NCI-H524 treated with DMSO at 0.1 percent for 48 hours (cell line): ENCODE measurements at places on chromosomes 1 and 21.

- DNase-seq = no peak
These were observed 87.0 kb upstream of the BTG3 start for GRCh38 chr21:17699524-17700189.

GRCh38 chr1:41713557-41714327, 205.0 kb downstream of the HIVEP3 start:
- DNase-seq = peak; percentile 29

DNA sequence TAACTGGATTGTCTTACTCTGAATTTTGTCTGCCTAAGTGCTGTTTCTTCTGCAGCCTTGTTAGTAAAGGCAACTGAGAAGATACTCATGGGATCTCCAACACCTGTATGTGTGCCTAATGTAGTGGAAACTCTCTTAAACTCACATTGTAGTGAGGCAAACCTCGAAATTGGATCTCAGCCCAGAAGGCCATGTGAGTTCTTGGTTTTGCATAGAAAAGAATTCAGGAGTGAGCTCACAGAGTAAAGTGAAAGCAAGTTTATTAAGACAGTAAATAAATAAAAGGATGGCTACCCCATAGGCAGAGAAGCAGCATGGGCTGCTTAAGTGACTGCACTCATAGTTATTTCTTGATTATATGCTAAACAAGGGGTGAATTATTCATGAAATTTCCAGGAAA, 1344.7 kb downstream of the NCAM2 start:
- no peak for DNase-seq

DNA sequence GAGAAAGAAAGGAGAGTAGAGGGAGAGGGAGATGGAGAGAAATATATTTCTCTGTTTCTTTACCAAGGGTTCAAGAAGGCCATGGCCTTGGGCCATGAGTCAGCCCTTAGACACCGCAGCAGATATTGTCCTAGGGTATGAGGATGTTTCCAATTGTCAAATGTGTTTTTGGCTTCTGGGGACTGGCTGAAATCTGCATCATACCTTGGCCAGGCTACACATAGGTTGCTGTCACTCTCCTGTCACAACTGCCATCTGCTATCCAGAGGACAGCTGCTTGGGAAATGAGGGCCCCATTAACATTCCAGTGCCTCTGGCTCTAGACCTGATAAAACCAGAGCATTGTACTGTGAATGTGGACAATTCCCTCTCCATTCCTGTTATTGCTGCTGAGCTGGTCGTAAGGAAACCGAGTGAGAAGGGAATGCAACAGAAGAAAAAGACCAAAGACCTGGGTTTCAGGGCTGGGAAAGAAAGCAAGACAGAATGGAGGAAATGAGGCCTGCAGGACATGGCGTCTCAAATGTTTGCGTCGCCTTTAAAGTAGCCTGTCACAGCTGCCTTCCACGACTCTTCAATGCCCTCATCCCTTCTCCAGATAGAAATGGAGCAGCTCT, 8.8 kb upstream of the PIGC start:
- DNase-seq = no peak

DNA sequence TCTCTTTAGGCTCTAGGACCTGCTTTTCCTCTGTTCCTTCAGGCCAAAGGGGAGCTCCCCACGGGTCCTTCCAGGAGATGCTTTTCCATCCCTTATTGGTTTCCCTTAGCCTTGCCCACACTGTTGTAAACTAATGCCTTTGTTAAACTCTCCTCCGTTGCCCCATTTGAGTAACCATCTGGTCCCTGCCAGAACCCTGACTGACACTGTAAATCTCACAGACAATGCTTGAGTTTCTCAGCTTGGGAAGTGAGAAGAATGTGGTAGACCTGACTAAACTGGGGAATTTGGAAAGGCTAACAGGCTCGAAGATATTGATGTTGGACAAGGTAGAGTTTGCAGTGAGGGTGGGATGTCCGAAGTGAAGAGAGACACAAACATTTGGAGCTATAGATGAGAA, 11.4 kb downstream of the AKNAD1 start:
- no peak for DNase-seq

GRCh38 chr21:31733551-31734149, 1.7 kb upstream of the SCAF4 start:
- DNase-seq = no peak

GRCh38 chr1:73800376-73800775, 397.6 kb downstream of the LRRIQ3 start:
- no peak for DNase-seq

GRCh38 chr21:14243461-14243860, 27.5 kb downstream of the RBM11 start:
- no peak for DNase-seq

DNA sequence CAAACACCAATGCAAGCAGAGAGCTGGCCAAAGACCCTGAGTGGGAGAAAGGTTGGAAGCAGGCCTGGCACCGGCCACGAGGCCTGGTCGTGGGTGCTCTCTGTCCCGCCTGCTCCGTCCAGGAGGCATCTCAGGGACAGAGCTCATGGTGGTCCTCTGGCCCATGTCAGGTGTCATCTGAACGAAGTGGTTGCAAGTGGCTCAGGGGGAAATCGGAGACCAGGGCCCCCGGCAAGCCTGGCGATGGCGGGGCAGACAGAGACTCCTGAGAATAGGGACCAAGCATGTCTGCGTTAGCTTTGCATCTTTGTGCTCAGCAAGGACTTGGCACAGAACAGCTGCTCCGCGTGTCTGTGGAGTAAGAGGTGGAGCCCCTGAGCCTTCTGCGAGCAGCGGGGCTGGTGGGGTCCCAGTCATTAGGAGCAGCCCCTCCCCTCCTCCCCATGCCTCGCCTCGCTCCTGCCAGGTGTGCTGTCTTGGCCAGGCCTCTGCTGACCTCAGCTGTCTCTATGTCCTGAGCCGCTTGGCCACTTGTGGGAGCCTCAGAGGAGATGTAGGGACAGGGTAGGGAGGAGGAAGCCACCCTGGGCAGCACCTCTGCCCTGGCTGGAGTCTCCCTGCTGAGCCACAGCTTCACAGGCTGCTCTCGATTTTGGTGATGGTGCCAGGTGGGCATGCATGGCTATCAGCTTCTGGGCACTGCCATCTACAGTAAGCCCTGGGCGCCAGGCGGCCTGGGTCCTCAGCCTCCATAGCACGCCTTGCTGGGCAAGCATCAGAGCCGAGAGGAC, 362.9 kb upstream of the VAMP3 start:
- DNase-seq = no peak

DNA sequence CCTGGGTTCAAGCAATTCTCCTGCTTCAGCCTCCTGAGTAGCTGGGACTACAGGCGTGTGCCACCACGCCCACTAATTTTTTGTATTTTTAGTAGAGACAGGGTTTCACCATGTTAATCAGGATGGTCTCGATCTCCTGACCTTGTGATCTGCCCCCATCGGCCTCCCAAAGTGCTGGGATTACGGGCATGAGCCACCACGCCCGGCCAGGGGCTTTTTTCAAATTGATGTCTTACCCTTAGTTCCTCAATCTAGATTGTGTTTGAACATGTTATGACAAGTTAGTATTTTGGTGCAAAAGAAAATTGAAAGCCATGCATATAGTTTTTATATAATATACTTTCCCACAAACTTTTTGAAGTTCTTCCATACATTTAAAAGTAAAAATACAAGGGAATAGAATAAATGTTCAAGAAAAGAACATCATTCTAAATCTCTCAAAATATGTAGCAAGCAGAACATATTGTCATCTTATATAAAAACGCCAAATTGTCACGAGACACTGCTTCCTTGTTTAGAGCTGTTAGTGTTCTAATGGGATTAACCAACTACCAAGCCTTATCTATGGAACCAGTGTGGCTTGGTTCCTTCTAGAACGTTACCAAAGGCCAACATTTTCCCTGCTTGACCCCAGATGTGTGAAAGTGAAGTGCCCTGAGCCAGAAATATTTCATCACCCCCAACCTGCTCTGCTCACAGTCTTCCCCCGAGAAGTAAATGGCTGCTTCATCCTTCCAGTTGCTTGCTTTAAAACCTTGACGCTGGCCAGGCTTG, 9.5 kb upstream of the PLEKHM2 start:
- DNase-seq = no peak

DNA sequence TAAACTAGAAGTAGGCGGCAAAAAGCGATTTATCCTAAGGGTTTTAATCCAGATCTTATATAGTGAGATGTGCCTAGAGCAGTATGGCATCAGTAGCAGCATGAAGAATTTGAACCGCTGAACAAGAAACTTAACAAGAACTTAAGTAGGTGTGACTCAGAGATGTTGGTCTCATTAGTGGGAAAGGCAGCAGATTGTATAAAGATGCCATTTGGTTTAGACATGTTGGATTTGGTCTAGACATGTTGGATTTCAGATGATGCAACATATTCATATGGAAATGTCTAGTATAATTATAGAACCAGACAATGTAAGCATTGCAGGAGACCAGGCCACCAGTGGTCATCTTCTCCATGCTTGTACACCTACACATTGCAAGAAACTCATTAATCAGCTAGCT, 42.1 kb upstream of the ZP4 start:
- DNase-seq = no peak

DNA sequence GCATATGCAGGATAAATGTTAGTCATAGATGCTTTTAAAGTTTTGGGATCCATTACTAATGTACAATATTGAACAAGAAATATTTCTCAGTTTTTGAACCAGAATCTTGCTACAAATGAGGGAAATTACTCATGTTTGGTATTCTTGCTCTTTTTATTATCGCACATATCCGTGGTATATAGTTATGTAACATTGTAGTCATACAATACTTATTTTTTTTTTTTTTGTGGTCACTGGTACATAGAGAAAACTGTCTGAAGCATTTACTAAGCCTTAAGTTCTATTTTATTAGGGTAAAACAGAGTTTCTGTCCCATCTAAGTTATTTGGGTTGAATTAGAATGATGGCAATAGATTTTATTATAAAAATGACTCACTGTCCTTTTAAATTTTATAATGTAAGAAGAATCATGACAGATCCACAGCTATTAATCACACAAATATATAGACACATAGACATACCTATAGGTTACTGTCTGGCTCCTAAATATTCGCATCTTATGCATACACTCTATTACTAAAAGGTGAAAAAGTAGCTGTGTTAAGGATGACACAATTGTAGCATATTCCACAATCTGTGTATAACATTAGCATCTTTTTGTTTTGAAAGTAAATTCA, 18.0 kb upstream of the PRKAA2 start:
- no peak for DNase-seq

- DNase-seq = no peak
These were observed 19.1 kb downstream of the OPTC start for GRCh38 chr1:203512848-203513584.

- peak; percentile 25 for DNase-seq
These were observed 3.6 kb downstream of the EPS15 start for GRCh38 chr1:51515312-51515960.

DNA sequence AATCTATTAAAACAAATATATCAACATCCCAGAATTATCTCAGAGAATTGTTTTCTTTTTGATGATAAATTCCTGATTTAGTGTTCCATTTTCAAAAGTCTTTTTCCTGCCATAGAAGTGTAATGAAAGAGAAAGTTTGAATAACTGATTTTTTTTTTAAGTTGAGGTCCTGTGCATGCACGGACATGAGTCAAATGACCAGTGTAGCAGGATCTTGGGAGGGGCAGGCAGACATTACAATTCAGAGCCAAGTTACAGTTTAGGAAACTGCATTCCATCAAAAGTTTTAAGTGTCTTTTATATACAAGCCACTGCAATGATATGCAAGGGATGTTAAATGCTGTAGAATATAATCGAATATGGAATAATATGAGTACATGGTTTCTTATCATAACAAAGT, 227.5 kb downstream of the HMCN1 start:
- no peak for DNase-seq

- no peak for DNase-seq
These were observed 189.3 kb downstream of the SLC35F3 start for GRCh38 chr1:234093741-234094140.
